ENCODE measurements at places on chromosomes 16 and 17.

DNA sequence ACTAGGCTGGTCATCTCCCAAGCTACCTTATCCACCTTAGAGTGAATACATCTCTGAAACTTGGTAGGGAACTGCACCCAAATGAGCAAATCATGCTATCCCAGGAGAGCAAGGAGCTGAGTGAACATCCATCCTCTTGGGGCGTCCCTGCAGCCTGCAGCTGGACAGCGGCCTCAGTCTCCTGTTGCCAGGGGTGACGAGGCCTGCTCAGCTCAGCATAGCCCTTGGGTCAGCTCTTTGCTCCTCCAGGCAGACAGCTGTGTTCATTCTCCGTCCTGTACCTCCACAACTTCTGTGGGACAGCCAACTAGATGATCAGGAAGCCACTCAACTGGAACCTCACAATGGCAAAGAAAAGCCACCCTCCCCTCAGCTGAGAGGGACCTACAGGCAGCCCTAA, 111.9 kb downstream of the SOCS1 start:
- no peak for DNase-seq

- no peak for DNase-seq
Measured at GRCh38 chr17:38568274-38568673, 37.5 kb downstream of the SRCIN1 start.

DNA sequence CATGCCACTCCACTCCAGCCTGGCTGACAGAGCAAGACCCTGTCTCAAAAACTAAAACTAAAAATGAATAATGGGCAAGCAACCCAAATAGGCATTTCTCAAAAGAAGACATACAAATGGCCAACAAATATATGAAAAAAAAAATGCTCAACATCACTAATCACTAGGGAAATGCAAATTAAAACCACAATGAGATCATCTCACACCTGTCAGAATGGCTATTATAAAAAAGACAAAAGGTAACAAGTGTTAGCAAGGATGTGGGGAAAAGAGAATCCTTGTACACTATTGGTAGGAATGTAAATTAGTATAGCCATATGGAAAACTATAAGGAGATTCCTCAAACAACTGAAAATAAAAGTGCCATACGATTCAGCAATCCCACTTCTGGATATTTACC, 7.1 kb upstream of the ERCC4 start:
- DNase-seq: no peak

GRCh38 chr17:37742762-37743611, 1.9 kb downstream of the HNF1B start:
- peak; percentile 23 for DNase-seq

DNA sequence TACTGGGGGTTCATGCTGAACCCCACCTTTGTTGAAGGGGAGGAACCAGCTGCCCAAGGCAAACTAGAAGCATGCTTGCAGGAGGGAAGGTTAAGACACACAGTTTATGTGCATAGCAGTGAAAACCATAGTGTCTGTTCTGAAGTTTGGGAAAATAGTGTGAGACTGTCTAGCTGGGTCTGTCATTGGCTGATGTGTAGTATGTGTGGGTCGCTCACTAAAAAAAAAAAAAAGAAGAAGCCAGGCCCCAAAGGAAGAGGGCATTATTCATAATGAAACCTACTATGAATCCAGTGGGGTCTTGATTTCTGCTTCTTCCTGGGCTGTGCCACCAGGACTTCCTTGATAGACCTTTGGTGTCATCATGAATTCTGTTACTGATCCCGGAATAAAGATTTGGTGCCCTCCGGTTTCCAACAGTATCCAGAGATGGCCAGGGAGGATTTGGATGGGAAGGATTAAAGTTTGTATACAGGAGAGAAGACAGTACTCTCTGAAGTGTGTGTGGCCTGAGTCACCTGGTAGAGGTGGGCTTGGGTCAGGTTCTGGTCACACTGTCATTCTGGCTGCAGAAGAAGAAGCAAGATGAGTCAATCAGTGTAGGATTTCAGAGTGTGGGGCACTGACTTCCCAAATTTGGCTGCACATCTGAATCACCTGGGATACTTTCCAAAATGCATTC, 220.3 kb downstream of the PRKCA start:
- no peak for DNase-seq

DNA sequence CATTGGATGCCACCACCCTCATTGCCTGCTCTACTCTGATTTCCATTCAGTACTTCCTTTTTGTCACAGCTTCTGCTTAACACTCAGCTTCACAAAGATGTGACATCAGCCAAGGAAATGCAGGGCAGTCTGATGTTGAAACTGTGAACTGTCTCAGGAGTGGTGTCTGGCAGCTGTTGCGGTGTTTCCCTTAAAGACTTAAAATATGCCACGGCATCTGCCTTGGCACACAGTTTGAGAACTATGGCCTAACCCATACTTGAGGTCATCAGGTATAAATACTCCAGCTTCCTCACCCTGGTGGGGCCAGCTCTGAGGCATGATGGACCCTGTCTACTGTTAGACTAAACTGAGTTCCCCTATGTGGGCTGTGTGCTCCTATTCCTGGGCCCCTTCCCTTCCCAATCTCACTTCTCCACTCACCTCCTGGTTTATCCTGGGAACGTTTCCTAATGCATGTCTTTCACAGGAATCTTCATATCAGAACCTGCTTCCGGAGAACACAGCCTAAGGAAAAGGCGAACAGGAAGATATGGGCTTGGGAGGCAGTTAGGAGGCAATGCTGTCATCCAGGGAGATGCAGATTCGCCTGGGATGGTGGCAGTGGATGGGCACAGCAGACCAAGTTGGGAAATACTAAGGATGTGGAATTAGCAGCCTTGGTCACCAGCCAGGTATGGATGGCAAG, 96.5 kb downstream of the WSCD1 start:
- no peak for DNase-seq

Data from endothelial cell (in vitro differentiated cells).